NCI-H1436 treated with DMSO at 0.1 percent for 48 hours (cell line): ENCODE measurements at places on chromosomes 3 and 15.

GRCh38 chr3:143203848-143204247 is 84.3 kb downstream of the CHST2 start:
- DNase-seq, result no peak

DNA sequence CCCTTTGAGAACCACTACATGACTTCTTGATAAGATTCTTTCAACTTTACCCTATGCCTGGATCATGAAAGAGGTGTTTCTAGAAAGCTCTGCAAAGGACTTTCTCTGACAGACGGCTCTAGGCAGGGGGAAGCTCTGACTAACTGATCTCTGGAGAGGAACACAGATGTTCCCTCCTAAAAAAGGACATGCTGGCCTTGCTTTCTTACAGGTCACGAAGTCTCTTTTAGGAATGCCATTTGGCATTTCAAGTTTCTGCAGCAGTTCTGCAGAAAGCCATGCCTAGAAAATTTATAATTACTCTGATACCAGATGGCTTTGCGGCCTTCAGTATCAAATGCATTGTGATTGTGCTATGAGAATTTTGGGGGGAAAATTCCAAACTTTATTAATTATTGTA is 275.4 kb upstream of the CTDSPL start:
- DNase-seq, result no peak

- no peak for DNase-seq
Measured at GRCh38 chr3:124565013-124565412, 165.2 kb upstream of the UMPS start.

- no peak for DNase-seq
Measured at GRCh38 chr3:46298871-46299607, 54.9 kb upstream of the CCR2 start.

DNA sequence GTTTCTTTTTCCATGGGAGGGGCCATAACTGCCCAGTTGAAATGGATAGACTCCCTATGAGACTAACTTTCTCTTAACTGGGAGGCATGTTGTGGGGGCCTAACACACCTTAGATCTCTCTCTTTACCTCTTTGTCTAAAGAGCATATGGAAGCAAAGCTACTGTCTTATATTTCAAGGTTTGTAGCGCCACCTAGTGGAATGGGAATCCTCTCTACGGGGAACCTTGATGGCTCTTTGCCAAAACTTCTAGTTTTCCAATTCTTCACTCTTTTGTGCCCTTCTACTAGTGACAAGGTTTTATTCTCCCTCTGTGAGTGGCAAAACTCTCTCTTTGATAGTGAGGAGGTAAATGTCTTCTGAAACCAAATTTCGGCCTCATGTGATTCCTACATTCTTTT is 1030.4 kb upstream of the CADM2 start:
- DNase-seq, result no peak

DNA sequence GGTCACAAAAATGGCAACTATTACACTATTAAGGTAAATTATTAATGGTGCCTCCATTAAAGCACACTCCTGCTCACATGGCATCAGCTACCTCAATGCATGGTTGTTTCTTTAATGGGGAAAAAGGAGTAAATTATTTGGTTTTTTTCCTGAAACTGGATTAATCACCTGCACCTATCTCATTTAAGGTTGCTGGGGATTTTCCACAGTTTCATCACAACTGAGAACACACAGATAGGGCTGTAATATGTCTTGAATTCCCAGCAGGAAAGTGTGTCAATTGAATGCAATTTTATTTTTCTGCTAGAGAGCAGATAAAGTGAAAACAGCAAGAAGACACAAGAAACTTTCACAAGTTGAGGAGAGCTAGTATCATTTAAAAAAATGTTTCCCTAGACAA is 36.4 kb downstream of the RFTN1 start:
- DNase-seq, result no peak

GRCh38 chr3:53187430-53187829 is 26.4 kb downstream of the PRKCD start:
- no peak for DNase-seq

- DNase-seq, result no peak
Measured at GRCh38 chr15:80866936-80867335, 87.8 kb downstream of the CEMIP start.

DNA sequence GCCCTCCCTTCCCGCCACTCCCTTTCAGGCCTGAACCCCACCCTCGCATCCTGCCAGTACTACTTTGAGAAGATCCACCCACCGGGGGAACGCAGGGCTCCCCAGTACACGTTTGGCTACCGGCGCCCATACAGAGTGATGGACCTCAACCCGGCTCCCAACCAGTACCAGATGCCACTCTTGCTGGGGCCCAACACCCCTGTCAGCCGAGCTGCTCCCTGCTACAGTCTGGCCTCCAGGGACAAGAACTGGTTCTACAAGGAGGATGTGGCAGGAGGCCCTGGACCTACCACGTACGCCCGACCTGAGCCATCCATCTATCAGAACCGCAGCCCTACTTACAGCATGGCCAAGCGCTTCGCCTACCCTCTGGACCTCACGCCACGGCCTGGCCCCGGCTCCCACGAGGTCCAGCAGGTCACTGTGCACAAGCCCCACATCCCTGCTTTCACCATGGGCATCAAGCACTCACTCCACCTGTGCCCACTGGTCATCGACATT is 14.4 kb upstream of the CSPG4 start:
- no peak for DNase-seq

DNA sequence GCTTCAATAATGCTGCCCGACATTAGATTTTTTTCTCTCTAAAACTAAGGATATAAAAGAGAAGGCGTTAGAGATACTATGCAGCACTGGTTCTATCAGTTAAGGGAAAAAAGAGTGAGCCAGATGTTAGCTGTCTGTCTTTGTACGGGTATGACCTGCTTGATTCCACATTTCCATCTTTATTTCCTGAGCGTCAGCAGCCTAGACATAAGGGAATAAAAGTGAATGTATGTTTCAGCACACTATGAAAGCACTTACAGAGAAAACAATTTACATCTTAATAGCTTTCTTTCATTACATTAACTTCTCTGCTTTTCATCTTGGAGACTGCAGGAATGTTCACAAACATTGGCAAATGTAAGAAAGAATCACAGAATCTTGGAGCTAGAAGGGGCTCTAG is 319.3 kb downstream of the CTNNB1 start:
- DNase-seq, result no peak

GRCh38 chr3:133014325-133014724 is 23.9 kb upstream of the TMEM108 start:
- DNase-seq, result no peak

GRCh38 chr3:127121885-127122284 is 71.0 kb upstream of the PRR23E start:
- no peak for DNase-seq

GRCh38 chr3:24588629-24589512 is 94.2 kb upstream of the THRB start:
- no peak for DNase-seq
